Activated T-cell treated with anti-CD3 and anti-CD28 coated beads, Interleukin-2, amount 50 U/mL, for 72 hours (primary cell): ENCODE measurements at places on chromosomes 1 and 21. TPM values are rescaled to one million over a fixed set of nuclear protein-coding genes. Genes with fewer than 3 reads are reported as not detected.

DNA sequence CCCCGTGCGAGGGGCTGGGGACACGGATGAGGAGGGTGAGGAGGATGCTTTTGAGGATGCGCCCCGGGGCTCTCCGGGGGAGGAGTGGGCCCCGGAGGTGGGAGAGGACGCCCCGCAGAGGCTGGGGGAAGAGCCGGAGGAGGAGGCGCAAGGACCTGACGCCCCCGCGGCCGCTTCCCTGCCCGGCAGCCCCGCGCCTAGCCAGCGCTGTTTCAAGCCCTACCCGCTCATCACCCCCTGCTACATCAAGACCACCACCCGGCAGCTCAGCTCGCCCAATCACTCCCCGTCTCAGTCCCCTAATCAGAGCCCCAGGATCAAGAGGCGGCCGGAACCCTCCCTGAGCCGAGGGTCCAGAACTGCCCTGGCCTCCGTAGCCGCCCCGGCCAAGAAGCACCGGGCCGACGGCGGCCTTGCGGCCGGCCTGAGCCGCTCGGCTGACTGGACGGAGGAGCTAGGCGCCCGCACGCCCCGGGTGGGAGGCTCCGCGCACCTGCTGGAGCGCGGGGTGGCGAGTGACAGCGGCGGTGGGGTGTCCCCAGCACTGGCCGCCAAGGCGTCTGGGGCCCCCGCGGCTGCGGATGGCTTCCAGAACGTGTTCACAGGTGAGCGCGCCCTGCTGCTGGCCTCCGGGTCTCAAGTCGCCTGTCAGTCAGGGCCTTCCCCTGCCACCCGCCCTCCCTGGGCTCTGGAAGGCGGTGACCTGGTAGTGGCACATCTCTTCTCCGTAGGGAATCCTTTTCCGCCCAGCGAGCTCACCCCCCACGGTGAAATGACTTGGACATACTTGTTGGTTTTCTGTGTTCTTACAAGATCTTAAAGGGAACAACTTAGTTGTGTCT lies 1.7 kb downstream of the FMN2 start:
- no peak for DNase-seq

GRCh38 chr1:87156124-87156523 lies 172.6 kb upstream of the LMO4 start:
- no peak for DNase-seq

DNA sequence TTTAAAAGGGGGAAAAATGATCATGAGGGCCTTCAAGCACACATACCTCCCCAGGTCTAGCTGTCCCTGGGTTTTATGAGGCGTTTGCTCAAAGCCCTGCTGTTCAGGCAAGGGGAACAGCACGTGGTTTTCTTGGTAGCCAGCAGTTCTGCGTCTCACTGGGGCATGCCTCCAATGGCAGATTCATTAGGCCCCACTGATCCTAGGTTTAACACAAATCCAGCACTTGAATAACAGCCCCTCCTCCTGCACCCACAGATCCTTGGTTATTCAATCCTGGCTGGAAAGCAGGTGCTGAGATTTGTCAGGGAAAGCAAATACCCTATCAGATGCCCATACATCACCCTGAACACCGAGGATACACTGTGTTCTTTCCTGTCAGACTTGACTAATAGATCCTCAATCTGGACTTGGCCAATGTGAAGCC lies 106.4 kb downstream of the ZC3H11B start:
- no peak for DNase-seq

- no peak for DNase-seq
These were observed 138.6 kb downstream of the LIPI start for GRCh38 chr21:14071902-14072734.

GRCh38 chr1:55916907-55917306 lies 662.5 kb downstream of the PLPP3 start:
- DNase-seq, result no peak

GRCh38 chr1:24503059-24503751 lies 569 bp downstream of the RCAN3 start:
- DNase-seq, result peak; percentile 35

GRCh38 chr1:222161676-222162075 lies 386.2 kb downstream of the HHIPL2 start:
- DNase-seq, result no peak

- DNase-seq, result no peak
These were observed 102.2 kb downstream of the RGL1 start for GRCh38 chr1:183907070-183907469.

Gene ZNF593OS
- not detected for total RNA-seq

Gene FMN2
- not detected for total RNA-seq

Gene EVA1B
- total RNA-seq, result 8.0 TPM

Gene FOXO6
- 0.21 TPM for total RNA-seq

Gene OR2M5
- total RNA-seq, result not detected

Gene ADGRL2
- not detected for total RNA-seq
